ENCODE measurements at places on chromosomes 11 and 22.

GRCh38 chr22:25762147-25762546 lies 20.2 kb downstream of the MYO18B start:
- no peak for DNase-seq

- DNase-seq: no peak
Measured at GRCh38 chr11:8111636-8112035, 30.6 kb downstream of the TUB start.

GRCh38 chr11:108035690-108036089 lies 27.0 kb downstream of the CUL5 start:
- no peak for DNase-seq

DNA sequence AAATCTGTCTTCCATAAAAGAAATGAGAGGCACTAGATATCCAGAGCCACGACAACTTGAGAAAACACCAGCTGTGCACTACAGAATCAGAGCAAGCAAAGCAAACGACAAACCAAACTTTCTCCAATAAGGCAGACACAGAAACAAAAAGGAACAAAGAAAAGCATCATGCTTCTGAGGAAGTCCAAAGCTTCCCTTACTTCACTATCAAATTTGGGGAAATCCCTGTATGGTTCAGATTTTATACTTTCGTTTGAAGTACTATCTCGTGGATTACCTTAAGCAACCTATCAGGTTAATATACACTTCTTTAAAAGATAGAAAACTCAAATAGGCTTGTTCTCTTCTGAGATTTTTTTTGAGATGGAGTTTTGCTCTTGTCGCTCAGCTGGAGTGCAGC lies 27.7 kb downstream of the ALG9 start:
- no peak for DNase-seq

- peak; percentile 96 for DNase-seq
Measured at GRCh38 chr11:1772270-1773130, 8.8 kb upstream of the CTSD start.

DNA sequence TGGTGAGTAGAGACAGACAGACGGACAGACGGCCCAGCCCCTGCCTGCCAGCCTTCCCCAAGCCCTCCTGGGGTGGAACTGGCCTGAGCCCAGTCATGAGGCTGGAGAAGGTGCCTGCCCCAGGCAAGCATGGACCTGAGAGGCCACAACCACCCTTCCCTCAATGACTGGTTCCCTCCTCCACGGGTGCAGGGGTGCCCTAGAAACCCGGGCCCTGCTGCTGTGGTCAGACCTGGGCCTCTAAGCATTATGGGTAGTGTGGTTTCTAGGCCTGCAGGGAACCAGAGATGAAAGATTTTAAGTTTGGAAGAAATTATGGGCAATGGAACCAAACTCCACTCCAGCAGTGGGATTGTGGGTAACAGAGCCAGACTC lies 13.5 kb downstream of the RHBDD3 start:
- no peak for DNase-seq

DNA sequence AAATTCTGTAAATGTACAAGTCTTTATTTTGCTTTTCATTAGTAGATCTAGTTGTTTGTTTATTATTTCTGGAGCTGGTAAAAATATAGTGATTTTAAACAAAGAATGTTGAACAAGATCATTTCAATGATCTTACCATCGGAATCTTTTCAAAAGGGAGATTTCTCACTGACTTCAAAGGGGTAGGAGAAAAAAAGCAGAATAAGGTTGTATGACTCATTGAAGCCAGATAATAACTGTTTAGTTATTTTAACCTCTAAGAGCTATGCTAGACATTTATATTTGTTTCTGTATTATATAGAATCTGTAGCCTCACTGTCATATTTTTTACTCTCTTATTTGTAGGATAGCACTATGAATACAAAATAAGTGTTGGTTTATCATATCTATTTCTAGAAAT lies 8.1 kb upstream of the PDE3B start:
- no peak for DNase-seq

DNA sequence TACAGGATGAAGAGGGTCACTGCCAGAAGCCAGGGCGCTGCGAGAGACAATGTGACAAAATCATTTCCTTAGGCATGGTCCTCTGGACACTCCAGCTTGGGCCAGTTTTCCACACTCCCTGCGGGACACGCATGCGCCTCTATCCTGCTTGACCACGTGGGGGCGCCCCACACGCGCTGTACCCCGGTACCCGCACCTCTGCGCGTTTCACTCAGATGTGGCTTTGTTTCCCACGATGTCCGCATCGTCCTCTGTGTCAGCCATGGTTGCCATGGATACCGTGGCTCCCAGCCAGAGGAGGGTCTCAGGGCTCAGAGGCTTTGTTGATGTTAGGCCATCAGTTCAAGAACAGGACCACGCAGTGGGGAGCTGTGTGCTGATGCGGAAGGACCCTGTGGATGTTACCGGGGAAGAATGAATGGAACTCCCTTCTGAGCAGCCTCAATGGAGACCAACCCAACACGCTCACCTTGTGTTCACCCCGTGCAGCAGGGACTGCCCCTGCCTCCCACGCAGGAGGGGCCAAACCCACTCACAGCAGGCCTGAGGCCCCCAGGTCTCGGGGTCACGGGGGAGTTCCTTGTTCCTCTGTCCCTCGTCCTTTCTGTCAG lies 101.1 kb upstream of the SLC22A12 start:
- DNase-seq: peak; percentile 76

DNA sequence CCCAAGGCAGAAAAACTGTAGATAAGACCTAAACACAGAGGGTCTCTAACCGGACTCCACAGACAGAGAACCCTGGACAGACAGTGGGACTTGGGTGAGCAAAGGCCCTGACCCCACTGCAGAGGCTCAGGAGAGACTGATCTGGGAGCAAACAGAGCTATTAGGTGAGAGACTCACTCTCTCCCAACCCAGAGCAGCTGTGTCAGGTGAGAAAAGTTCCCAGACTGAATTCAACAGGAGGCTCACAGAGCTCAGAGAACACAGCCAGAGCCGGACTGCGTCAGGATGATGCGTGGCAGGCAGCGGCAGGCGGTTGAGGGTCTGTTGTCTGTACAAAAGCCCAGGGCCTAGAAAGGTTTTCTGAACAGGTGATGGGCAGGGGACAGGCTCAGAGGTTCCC lies 5.5 kb downstream of the RFPL2 start:
- no peak for DNase-seq

GRCh38 chr11:117189191-117189940 lies 9.8 kb upstream of the TAGLN start:
- DNase-seq: no peak

DNA sequence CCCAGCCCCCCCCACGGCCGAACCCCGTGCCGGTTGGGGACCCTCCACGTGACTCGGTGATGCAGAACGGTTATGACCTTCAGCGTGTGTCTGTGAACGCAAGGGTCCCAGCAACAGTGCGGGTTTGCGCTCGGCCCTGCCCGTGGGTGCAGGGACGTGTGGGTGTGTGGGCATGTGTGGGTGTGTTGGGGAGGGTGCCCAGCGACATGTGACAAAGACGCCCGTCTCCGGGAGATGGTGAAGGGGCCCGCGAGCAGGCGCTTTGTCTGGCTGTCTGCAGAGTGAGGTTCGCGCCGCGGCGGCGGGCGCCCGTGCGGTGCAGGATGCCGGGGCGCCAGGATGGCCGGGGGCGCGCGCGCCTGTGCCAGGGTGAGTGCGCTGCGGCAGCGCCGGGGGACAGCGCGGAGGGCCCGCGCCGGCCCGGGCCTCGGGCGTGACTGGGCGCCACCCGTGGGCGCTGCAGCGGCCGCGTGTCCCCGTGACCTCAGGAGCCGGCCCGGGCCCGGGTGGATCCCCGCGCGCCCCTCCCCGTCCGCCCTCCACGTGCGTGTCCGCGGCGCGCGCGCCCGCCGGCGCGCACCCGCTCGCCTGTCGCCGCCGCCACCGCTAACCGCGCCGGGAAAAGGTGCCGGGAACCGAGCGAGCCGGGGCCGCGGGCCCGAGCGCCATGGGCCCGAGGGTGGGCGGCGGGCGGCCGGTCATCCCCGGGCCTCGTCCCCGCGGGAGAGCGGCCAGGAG lies at the start of gene LRFN4:
TSS of gene LRFN4 (plus strand) at position 569 of the 738 bp plus-strand sequence. CDS start 681 bp downstream, outside the sequence.
- DNase-seq: peak; percentile 54

GRCh38 chr11:68355471-68355870 lies 43.1 kb downstream of the LRP5 start:
- DNase-seq: no peak

GRCh38 chr22:40178417-40179409 lies 988 bp downstream of the TNRC6B start:
- peak; percentile 21 for DNase-seq

- no peak for DNase-seq
Measured at GRCh38 chr11:48900131-48900800, 83.4 kb downstream of the TRIM51G start.

- DNase-seq: no peak
Measured at GRCh38 chr11:100336873-100337272, 350.2 kb upstream of the ARHGAP42 start.

DNA sequence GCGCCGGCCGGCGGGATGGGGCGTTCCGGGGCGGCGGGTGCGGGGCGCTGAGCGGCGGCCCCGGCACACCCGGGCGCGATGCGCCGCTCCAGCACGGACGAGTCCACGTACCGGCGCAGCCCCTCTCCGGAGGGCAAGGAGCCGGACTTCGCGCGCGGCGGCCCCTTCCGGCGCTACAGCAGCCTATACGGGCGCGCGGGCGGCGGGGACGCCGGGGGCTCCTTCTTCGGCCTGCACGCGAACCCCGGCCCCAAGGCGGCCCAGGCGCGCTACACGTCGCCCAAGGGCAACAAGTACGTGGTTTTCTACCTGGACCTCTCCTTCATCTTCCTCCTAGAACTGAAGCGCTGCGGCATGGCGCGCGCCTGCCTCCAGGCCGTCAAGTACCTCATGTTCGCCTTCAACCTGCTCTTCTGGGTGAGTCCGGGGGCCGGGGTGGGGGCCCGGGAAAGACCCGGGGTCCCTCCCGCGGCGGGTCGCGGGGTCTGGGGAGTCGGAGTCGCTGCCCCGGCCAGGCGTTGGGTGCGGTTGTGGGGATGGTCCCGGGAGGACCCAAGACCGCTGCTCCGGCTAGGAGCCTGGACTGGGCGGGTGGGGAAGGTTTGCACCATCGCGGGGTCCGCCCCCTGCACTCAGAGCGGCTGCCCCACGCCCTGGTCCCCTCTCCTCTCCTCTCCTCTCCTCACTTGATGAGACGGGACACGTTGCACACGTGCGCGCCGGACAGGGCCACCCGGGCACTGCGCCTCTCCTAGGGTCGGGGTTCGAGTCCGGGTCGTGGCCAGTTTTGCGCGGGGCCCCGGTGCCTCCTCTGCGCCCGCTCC lies 7.5 kb downstream of the TSPAN4 start:
- no peak for DNase-seq
